Fibroblast of skin of right quadriceps (primary cell): ENCODE measurements at places on chromosomes 5 and 9.

DNA sequence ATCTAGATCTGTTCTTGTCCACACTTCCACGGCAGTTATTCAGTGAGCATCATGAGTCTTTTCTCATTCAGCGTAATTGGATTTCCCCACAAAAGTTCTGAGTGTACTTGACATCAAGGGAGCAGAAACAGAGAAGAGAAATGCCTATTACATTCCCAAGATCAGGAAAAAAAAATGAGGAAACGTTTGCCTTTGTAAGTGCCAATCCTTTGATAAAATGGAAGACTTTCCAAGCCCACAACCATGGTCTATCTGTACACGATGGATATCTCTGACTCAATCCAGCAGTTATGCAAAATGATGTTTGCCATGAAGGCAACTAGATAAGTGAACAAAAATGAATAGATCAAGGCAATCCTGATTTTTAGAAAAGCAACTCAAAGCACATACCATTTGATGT is 235.9 kb downstream of the DOCK8 start:
- DNase-seq: no peak

DNA sequence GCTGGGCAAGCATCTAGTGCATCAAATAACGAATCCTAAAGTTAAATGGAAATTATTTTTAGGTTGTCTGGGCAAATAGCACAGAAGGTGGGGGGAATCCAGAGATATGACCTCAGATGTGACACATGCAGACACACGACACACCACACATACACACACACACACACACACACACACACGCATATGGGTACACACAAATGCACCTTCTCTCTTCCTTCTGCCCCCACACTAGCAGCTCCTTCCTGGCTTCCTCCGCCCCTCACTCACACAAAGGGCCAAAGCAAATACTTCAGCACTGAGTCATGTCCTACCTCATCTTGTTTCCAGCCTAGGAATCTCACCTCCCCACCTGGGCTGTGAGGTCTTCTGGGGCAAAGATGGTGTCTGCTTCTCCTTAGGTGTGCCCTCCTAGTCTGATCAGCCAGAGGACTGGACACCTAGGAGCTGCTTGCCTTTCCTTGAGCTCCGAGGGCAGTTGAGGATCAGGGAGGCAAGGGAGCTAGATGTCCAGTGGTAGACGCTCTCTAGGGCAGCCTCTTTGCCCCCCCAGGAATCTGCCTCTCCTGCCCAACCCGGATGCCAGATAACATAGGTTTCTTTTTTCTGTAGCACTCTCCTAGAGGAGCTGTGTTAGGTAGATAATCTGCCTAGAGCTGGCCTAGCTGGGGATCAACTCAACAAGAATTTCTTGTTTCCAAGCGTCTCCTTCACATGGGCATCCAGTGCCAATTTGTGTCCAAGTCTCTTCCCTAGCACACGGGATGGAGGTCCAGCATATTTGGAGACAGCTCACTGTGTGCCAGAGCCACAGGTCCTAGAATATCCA is 14.3 kb upstream of the JADE2 start:
- peak; percentile 57 for DNase-seq

DNA sequence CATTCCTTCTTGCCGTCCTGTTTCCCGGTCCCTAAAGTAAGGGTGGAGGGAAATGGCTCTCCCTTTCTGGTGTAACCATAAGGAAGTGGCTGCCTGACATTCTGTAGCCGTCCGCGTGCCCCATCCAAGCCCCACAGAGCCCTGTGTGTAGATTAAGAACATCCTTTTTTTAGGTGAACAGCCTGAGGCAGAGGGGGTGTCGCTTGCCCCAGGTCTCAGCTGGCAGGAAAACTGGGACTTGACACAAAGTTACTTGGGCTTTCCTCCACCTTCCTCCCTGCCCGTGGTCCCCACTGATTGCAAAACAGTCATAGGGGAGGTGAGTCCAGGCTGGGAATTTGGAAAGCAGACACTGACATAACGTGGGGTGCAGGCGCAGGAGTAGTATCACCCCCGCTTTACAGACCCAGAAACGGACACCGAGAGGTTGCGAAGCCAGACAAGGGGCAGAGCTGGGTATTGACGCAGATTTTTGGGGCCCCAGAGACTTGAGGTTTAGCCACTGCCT is 22.8 kb downstream of the C9orf50 start:
- DNase-seq: no peak

DNA sequence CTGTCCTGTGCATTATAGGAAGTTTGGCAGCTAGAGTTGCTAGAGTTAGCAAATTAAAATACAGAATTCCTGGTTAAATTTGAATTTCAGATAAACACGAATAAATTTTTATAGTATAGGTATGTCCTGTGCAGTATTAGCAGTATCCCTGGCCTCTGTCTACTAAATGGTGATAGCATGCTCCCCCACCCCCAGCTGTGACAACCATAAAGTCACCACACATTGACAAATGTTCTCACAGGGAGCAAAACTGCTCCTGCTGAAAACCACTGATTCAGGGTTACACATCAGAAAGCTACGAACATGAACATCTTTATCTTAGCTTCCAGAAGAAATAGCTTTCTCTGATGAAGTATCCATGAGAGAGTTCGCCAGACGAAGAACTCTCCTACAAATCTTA is 91.8 kb upstream of the CCDC112 start:
- DNase-seq: no peak

GRCh38 chr9:125646217-125646616 is 60.8 kb downstream of the MAPKAP1 start:
- DNase-seq: no peak

GRCh38 chr5:177117441-177118045 is 16.0 kb upstream of the NSD1 start:
- DNase-seq: no peak

- no peak for DNase-seq
Observed at GRCh38 chr9:98708103-98708932, 417 bp downstream of the GABBR2 start.

GRCh38 chr9:8727191-8727590 is 927.6 kb upstream of the DMAC1 start:
- peak; percentile 24 for DNase-seq

DNA sequence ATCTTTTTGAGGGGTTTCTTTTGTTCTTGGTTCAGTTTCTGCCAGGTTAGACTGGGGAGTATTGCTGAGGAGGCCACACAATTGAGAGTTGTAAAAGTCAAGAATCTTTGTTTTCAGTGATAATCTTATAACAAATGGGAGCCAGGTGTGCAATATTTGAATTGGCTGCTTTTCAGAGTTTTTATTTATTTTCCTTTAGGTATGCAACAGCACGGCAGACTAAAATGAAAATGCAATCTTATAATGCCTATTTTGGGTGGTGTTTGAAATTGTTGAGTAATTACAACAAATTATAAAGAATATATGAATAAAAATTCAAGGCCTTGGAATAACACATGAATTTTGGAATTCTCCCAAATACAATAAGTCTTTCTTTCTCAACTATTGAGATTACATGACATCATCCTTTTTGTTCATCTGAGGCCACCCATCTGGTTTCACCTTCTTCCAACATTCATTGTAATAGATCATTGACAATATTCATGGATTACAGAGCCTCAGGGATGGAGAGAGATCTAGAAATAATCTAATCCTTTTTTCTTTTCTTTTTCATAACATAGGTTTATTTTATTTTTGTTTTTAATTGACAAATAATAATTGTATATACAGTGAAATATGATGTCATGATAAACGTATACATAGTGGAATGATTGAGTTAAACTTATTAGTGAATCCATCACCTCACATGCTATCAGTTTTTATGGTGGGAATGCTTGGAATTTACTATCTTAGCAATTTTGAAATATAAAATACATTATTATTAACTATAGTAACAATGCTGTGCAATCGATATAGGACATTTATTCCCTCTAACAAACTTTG is 1061.0 kb downstream of the NR2F1-AS1 start:
- no peak for DNase-seq

GRCh38 chr5:38540314-38540713 is 16.1 kb downstream of the LIFR start:
- no peak for DNase-seq

- no peak for DNase-seq
Observed at GRCh38 chr5:31477516-31477915, 54.4 kb downstream of the DROSHA start.

DNA sequence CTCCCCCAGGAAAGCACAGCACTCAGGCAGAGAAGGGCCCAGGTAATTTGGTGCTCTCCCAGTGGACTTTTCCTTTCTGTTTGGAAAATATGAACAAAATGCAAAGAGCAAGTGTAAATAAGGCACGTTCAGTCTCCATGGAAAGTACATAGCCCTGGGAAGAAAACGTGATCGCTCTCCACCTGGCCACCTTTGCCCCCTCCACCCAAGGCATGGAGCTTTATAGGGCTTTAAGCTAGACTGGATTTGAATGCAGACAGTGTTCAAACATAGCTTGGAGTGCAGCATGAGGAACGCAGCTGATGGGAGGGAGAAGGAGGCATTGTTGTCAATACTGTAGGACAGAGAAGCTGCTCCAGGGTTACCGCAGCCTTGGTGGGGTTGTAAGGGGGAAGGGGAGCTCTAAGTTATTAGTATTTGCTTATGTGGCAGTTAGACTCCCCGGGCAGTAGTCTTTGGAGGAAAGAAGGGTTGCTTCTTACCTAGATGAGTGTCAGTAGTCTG is 500.2 kb downstream of the SPOCK1 start:
- DNase-seq: no peak

GRCh38 chr9:92265154-92265553 is 28.3 kb downstream of the IARS1 start:
- no peak for DNase-seq

DNA sequence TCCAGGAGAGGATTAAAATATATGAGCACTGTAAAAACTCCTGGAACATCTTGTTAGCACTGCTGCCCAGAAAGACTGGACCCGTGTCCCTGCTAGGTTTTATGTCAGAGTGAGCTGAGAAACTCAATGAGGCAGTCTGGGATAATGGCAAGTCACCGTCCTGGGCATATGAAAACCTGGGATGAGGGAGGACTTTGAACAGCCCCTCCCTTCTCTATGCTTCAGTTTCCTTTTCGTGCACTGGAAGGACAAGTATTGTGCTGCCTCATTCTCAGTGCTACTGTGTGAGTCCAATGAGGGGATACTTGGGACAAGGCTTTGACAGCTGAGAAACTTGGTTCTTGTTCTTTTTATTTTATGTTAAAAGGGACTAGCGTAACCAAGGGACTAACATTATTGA is 143.0 kb upstream of the SHB start:
- no peak for DNase-seq

DNA sequence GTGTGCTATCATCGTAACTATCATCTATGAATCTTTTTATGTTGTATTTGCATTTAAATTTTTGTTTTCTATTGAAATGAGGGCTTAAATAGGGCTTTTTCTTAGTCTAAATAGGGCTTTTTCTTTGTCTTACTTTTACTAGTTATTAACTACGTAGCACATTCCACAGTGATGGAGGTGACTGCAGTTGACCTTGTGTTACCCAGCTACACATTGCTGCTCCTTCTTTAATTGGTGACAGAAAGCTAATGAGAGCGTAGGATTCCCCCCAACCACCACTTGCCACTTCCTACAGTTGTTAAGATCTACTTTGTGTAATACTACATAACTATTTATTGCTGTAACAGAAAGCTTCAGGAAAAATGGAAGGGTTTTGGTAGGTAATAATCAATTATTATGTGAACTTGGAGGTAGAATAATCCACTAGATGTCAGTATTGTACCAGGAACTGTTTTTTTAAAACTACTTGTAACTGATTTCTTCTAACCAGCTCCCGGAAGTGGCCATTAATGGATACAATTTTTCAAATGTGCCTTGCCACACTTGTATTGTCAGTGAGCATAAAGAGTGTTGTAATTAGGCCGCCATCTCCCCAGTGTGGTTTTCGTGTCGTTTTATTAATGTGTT is 18.0 kb downstream of the MTRR start:
- peak; percentile 65 for DNase-seq

DNA sequence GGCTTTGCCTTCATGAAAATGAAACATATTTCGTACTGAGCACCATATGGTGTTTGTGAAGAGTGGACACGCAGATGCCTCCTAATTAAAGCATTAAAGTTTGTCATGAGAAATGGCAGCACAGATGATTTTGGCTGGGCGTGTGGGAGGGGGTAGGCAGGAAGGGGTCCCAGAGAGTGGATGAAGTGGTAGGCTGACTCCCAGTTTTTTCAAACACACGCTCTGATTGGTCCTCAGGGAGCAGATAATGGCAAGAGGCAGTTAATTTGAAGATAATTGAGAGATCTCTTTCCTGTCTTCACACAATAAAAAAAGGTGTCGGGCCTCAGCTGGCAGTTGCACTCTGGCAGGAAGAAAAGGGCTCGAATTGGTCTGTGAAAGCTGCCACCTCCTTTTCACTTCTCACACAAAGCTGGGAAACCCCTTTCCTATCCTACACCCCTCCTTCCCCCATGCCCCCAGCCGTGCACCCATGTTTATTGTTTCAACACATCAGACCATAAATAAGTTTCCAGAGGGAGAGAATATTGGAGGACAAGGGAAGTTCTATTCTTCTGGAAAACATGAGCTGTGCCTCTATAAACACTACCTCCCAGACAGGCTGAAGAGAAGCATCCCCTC is 429.6 kb downstream of the ARHGEF28 start:
- DNase-seq: no peak

- no peak for DNase-seq
Observed at GRCh38 chr9:128065907-128066712, 1.0 kb downstream of the NAIF1 start.

DNA sequence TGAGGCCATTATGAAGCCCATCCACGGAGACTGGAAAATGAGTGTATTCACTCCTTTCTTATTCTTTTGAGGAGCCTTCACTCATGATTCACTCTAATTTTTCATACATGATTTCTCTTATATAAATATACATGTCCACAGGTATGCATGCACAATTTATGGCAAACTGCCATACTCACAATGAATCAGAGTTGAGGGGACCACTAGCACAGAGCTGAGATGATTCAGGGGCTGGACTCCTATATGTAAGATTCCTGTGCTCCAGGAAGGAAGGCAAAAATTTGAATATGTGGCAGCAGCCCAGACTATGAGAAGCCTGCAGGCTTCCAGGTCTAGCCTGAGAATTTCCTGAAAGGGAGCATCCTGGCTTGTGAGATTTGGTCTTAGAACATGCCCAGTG is 484.6 kb downstream of the PRELID2 start:
- peak; percentile 89 for DNase-seq

- DNase-seq: no peak
Observed at GRCh38 chr9:113296796-113297558, 6.2 kb downstream of the RNF183 start.

DNA sequence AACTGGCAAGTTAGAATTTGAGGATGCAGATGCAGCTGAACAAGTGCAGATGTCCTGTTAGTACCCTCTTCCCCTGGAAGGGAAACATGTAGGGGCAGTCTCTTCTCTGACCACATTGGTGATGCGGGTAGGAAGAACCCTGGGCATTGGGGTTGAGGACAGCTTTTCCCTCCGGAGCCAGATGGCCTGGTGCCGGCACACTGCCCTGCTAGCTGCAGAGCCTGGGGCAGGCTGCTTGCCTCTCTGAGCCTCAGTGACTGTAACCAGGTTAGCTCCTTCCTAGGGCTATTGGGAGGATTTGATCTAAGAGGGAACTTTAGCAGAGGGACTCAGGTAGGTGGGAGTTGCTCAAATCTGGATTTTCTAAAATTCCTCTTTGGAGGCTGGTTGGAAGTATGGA is 148.4 kb downstream of the HSPA4 start:
- DNase-seq: no peak
